ENCODE measurements at places on chromosomes 5 and 9.

GRCh38 chr5:58497386-58497785 is 6.2 kb downstream of the GAPT start:
- DNase-seq: no peak

GRCh38 chr5:171050916-171051315 is 189.1 kb downstream of the RANBP17 start:
- DNase-seq: no peak

- no peak for DNase-seq
Measured at GRCh38 chr9:121725008-121725775, 73.8 kb downstream of the DAB2IP start.

- no peak for DNase-seq
Measured at GRCh38 chr9:84239343-84239742, 101.2 kb downstream of the SLC28A3 start.

GRCh38 chr5:16791036-16791705 is 144.9 kb downstream of the MYO10 start:
- DNase-seq: no peak

DNA sequence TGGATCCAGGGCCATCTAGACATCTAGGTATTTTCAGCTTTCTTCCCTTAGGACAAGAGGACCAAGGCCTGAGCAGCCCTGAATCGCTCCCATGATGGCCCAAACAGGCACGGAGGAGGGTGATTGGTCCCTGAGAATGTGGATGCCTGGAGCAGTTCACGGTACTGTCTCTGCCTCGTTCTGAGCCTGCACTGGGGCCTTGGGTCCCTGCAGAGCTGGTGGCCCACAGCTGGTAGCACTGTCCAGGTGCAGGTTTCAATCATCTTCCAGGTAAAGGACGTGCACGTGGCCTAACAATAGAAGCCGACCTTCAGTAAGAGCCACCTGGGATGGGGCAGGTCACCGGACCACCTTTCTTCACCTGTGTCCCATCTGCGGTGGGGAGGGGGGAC is 19.4 kb upstream of the FCN1 start:
- no peak for DNase-seq

DNA sequence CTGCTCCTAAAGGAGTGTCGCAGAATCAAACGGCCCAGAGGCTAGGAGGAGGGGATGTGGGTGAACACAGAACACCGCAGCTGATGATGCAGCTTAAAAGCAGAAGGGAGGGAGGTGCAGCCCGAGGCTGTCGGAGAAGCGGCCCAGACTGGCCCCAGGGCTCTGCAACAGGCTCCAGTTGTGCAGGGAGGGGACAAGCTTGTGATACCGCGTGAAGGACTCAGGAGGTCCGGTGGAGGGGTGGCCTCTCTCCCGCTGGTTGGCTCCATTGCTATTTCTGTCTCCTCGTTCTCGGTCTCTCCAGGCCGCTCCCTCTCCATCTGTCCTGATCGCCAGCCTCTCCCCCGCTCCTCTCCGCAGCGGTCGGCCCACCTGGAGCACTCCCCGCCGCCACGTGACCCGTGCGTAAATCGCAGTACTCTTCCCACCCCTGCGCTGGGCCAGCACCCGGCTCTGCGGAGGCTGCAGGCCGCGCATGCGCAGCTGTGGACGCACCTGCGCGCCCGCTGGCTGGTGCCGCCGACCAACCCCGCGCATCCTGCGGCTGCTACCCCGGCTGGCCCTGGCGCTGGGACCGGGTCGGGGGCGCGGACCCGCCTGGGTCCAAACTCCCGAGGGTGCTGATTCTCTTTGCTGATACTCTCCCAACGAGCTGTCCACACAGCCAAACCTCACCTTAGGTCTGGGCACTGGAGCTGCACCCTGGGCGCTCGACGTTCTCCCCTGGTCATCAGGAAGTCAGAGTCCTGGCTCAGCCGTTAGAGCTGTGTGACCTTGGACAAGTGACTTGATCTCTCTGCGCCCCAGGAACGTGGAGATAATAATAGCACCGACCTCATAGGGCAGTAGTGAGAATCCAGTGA is 3.7 kb upstream of the STXBP1 start:
- DNase-seq: peak; percentile 58

GRCh38 chr5:42991404-42992087 is 48.6 kb downstream of the ANXA2R start:
- DNase-seq: no peak

- no peak for DNase-seq
Measured at GRCh38 chr9:93361995-93362394, 89.5 kb upstream of the FAM120A start.

- no peak for DNase-seq
Measured at GRCh38 chr9:77569335-77569734, 78.8 kb downstream of the GNA14 start.

DNA sequence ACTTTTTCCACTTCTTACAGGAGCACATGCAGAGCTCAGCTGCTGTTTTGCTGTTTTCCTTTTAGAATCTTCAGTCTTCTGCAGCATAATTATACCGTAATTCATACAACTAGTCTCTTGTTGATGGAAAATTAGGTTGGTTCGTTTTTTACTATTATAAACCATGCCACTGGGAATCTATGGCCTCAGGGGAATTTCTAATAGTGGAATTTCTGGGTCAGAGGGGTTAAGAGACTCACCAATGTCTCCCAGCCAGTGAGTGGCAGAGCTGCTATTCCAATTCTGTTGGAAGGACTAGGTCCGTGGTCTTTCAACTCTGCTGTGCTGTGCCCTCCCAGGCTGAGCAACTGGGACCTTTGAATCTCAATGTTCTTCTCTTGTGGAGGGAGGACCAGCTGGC is 282.5 kb downstream of the ZSWIM6 start:
- DNase-seq: no peak

DNA sequence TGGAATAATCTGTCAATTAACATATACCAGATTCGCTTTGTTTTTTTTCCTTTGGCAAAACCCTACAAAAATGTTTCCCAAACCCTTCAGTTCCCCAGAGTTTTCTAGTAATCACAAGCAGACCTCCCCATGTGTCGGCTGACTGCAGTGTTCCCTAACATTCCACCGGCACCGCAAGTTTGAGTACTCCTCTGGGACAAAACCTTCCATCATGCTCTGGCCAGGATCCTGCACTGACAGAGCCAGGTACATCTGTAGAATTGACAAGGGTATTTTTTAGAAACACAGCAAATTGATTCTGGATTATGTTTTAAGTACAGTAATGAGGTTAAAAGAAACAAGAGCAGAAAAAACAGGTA is 174.7 kb downstream of the GAS1 start:
- no peak for DNase-seq

GRCh38 chr9:16319646-16320045 is 550.8 kb downstream of the BNC2 start:
- DNase-seq: no peak

DNA sequence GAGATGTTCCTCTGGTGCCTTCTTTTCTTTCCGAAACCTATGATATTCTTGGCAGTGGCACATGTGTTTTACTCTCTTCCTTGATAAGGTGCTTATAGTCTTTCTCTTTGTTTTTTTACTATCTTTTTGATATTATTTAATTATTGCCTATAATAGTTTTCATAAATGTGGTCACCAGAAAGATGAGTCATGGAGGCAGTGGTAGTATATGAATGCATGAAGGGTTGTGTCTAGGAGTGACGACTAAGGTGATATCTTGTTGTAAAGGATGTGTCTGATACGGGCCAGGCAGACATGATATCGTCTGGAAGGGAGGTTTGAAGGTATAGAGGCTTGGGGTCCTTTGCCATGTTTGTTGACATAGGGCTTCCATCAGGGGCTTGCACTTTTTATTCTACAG is 36.8 kb downstream of the SLC44A1 start:
- no peak for DNase-seq

GRCh38 chr5:99169309-99169708 is 240.5 kb upstream of the CHD1 start:
- DNase-seq: no peak

- no peak for DNase-seq
Measured at GRCh38 chr5:1793966-1794900, 5.4 kb downstream of the MRPL36 start.

DNA sequence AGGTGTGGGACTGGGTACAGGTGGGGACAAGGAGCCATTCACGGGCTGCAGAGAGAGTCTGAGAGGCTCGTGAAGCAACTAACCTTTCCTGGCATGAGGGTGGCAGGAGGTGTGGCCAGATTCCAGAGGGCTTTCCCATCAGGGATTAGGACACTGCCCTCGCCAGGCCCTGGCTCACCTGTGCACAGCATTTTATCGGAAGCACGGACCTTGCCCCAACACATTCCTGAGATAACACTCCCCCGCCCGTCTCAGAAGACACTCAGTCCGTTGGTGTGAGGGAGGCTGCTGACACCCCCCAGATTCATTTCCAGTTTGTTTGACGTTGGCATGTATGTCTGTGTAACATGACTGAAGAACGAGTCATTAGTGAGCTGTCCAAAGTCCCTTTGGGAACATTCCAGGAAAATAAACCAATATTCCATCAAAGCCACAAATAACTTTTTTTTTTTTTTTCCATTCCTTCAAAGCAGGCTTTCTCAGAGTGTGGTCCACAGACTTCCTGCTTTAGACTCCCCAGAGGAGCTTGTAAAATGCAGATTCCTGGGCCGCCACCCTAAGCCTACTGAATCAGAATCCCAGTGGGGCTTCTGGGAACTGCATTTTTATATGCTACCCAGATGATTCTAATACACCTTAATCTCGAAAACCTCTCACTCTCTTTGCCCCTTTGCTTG is 23.4 kb downstream of the WWC1 start:
- no peak for DNase-seq

DNA sequence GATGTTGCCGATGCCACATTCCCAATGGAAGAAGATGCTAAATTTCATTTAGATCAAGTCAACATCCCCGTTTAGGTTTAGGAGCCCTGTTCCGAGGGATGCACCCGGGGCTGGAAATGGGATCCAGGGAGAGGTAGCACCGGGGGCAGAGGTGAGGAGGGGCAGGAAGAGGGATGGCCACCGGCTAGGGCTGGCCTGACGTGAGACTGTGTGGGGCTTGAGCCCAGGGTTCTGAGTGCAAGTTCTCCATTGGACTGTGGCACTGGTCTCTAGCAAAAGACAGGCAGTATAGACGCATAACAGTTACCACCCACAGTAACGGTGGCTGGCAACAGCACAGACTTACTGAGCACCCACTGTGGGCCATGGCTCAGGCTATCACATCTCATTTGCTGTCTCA is 209.0 kb upstream of the MVB12B start:
- no peak for DNase-seq

GRCh38 chr5:107808671-107809137 is 138.0 kb upstream of the EFNA5 start:
- DNase-seq: no peak

GRCh38 chr5:83568186-83568585 is 96.6 kb downstream of the VCAN start:
- DNase-seq: no peak

DNA sequence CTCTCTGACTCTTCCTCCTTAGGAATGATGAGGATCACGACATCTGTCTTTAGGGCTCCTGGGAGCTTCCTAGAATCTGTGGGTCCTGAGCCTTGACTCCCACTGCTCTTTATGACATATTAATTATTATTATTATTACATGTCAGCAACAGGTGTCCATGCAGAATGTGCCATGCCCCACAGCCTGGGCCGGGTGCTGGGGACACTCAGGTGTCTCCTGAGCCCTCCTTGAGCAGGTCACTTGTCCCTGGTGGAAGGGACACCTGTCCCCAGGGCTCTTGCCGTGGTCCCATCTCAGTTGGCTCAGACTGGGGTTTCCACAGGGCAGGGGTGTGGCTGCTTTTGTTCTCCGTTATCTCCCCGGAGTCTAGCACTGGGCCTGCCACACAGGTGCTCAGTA is 34.2 kb downstream of the PTGES start:
- no peak for DNase-seq

- no peak for DNase-seq
Measured at GRCh38 chr5:135437796-135438560, 9.2 kb downstream of the DCANP1 start.

GRCh38 chr5:76163111-76163628 is 80.0 kb downstream of the SV2C start:
- DNase-seq: no peak

DNA sequence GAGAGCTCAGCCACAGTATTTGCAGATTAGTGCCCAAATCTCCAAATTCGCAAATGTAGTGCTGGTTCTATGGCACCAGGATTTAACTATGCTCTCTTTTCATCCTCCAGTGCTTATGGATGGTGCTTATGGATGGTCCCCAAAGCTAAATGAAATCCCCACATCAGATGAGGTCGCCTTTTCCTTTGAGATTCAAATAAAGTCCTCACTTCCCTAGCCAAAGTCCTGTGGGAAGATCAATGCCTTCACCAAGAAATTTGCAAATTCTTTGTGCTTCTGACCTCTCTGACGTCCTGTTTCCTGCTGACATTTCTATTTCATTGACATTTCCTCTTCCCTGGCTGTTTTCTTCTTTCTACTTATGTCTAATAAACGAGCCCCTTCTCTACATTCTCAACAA is 1077.0 kb upstream of the C9orf72 start:
- no peak for DNase-seq

- DNase-seq: no peak
Measured at GRCh38 chr9:20805766-20806165, 121.7 kb downstream of the FOCAD start.

DNA sequence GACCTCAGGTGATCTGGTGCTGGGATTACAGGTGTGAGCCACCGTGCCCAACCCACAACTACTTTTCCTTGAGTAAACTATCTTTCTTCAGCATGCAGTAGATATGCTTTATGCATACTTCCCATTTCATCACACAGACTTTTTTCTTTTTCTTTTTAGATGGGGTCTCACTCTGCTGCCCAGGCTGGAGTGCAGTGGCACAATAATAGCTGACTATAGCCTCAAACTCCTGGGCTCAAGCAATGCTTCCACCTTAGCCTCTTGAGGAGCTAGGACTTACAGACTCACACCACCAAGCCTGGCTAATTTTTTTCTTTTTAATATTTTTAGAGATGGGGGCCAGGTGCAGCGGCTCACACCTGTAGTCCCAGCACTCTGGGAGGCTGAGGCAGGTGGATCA is 22.8 kb downstream of the PPP6C start:
- no peak for DNase-seq

DNA sequence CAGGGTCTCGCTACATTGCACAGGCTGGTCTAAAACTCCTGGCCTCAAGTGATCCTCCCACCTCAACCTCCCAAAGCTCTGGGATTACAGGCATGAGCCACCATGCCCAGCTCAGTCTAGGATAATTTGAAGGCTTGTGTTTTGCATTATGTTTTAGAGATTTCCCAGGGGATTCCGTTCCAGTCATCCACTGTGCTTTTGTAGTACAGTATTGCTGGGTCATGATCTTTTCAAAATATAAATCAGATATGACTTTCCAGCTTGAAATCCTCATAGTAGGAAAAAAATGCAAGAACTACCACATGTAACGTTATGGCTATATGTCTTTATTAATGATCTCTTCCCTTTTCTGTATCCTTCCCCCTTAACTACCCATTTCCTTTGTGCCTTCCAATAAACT is 338.1 kb downstream of the PRELID2 start:
- DNase-seq: no peak
